NCI-H187 (cell line): ENCODE measurements at places on chromosomes 6 and 20.

DNA sequence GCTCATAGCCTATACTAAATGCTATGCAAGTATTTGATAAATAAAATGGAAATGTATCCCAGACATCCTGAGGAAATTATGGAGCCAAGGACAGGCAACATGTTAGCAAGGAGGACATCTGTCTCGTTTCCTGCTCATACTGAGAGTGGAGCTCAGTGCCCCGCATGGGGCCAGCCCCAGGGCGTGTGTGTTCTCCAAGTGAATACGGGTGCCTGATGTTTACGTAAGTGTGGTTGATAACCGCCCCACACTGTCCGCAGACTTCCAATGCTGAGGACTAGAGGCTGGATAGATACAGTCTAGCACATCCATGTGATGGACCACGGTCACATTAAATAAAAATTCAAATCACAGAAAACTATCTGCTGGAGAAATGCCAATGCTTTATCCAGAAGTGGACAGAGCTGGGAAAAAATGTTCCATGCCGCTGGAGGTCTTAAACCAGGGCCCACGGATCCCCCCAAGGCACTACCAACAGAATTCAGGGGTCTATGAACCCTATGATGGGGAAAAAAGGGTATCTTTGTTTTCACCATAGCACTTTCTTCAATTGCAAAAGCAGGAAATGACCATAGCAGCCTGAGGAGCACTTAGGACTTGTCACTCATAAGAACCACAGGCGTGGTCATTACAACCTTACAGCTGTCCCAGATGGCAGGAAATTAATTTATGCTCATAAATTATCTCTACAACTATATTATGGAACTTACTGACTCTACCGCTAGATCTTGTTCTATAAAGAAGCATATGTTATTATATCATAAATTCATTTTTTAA lies 24.9 kb downstream of the TGM2 start:
- no peak for DNase-seq

- no peak for DNase-seq
These were observed 4.6 kb downstream of the EGFL8 start for GRCh38 chr6:32168807-32169591.

- no peak for DNase-seq
These were observed 2.1 kb upstream of the HIVEP2 start for GRCh38 chr6:142946924-142947713.

DNA sequence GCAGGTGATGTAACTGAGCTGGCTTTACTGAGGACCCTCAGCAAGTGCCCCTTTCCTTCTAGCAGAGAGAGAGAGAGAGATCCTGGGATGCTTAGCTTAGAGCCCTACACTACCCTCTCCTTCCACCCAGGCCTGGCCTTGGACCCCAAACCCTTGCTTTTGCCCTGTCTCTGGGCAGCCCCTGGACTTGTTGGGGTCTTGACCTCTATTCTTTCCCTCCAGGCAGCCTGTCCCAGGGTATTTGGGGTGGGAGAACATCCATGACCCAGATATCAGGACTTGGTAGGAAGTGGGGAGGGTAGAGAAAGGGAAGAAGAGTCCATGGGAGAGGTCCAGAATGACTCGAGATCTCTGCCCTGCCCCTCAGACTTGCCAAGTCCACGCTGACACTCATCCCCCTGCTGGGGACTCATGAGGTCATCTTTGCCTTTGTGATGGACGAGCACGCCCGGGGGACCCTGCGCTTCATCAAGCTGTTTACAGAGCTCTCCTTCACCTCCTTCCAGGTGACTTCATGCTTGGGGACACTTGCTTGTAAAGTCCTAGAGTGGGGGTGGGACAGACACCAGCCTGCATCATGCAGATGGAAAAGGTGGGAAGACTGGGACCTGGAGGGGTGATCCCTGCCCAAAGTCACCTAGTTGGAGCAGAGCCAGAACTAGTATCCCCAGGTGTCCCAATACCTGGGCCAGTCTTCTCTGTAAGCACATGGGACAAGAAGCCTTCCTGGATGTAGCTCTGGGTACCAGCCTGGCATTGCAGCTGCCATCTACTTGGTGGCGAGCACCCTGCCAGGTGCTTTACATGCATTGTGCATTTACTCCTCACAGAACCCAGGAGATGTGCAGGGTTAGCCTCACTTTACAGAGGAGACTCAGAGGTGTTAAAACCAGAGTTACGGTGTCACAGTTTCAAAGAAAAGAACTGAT lies 30.9 kb downstream of the GLP1R start:
- no peak for DNase-seq

DNA sequence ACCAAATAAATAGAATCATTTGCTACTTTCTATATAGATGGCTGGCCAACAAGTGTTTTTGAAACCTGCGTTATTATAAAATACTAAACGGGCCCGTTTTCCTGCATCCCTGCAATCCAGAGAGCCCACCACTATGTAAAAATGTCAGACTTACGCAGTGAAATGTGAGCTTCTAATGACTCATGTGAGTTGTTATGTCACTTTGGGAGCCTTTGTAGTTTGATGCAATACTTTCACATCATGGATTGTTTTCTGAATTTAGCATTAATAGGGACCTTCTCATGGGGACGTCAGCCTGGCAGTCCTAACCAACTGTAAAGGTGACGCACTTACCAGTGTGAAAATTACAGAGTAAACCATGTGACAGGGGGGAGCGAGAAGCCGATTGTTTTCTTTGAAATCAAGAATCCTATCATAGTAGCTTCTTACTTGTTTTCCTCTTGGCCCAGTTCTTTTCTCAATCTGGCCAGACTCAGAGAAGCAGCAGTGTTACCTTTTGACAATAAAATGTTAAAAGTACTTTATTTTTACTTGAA lies 75.3 kb downstream of the SSR1 start:
- DNase-seq: no peak

DNA sequence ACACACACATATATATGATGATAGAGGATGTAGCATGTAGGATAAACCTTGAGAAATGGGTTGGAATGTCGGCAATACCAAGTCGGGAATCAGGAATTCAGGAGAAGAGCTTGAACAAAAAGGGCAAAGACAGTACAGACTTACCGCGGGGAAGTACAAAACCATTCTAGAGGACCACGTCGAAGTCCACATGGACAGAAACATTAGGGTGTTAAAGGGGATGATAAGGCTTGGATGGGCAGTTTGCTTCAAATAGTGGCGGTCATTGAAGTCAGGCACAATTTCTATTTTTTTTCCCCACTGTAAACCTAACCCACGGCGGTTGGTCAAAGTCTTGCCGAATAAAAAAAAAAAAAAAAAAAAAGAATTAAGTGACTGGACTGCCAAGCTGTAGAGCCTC lies 766 bp upstream of the NUS1 start:
- DNase-seq: no peak

- no peak for DNase-seq
These were observed 1.4 kb downstream of the CDK5RAP1 start for GRCh38 chr20:33399924-33400323.

- no peak for DNase-seq
These were observed 265.9 kb downstream of the COL12A1 start for GRCh38 chr6:74939721-74940620.

- DNase-seq: no peak
These were observed 215.5 kb downstream of the ALDH8A1 start for GRCh38 chr6:134734312-134734869.

- no peak for DNase-seq
These were observed 423.6 kb downstream of the HAO1 start for GRCh38 chr20:7516621-7517111.
